Vagina (tissue), 2 donors: ENCODE measurements at places on chromosomes 6 and 20.

- DNase-seq: no peak
Observed at GRCh38 chr6:73537677-73538076, 16.8 kb upstream of the EEF1A1 start.

- DNase-seq: no peak
Observed at GRCh38 chr20:38452880-38453624, 17.9 kb upstream of the SNHG17 start.

DNA sequence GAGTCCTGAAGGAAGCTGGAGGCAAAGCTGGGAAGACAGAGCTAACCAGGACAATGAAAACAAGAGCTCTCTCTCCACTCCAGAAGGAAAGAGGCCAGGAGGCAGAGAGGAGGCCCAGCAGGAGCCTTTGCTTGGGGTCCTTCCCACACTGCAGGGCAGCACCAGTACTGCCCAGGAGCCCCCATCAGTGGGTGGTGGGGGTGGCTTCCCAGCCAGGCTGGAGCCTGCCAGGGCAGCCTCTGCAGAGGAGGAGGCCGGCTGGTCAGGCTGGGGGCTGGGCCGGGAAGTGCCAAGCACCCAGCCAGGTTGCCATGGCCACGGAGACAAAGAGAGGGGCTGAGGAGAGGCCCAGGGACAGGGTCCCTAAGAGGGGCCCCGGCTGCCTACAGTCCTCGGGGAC lies 33.4 kb downstream of the PREX1 start:
- no peak for DNase-seq

GRCh38 chr6:131951576-131952230 lies 531 bp upstream of the CCN2 start:
- no peak for DNase-seq

GRCh38 chr6:29696147-29697125 lies 15.5 kb upstream of the ZFP57 start:
- no peak for DNase-seq

- no peak for DNase-seq
Observed at GRCh38 chr20:17618673-17619013, 48.8 kb downstream of the DSTN start.

GRCh38 chr20:44494266-44494665 lies 18.6 kb downstream of the TTPAL start:
- DNase-seq: no peak

GRCh38 chr20:21125072-21125848 lies 622 bp upstream of the KIZ start:
- DNase-seq: no peak

- no peak for DNase-seq
Observed at GRCh38 chr6:131062241-131063027, 611 bp downstream of the EPB41L2 start.

- DNase-seq: no peak
Observed at GRCh38 chr6:31741815-31742214, 2.0 kb downstream of the MSH5 start.

DNA sequence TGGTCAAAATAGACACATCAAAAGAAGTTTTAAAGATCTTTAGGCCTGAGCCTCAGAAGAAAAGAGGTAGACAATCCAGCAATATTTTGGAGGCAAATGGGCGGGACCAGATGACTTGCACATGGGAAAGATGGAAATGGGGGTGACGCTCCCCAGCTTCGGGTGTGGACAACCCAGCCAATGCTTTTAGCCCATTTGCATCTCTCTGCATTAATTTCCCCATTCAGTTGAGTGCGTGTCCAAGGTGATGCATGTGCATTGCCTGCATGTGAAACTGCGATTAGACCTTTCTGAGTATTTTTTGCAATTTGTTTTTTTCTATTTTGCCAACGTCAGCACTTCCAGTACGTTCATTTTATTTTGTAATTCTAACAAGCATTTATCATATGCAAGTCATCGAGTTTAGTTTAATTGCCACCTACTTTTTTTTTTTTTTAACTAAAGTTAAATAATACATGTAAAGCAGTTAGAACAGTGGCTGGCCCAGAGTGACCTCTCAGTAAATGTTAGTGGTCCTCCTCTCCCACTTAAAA lies 24.2 kb downstream of the PDRG1 start:
- DNase-seq: no peak

GRCh38 chr6:19569563-19569962 lies 267.6 kb upstream of the ID4 start:
- no peak for DNase-seq

DNA sequence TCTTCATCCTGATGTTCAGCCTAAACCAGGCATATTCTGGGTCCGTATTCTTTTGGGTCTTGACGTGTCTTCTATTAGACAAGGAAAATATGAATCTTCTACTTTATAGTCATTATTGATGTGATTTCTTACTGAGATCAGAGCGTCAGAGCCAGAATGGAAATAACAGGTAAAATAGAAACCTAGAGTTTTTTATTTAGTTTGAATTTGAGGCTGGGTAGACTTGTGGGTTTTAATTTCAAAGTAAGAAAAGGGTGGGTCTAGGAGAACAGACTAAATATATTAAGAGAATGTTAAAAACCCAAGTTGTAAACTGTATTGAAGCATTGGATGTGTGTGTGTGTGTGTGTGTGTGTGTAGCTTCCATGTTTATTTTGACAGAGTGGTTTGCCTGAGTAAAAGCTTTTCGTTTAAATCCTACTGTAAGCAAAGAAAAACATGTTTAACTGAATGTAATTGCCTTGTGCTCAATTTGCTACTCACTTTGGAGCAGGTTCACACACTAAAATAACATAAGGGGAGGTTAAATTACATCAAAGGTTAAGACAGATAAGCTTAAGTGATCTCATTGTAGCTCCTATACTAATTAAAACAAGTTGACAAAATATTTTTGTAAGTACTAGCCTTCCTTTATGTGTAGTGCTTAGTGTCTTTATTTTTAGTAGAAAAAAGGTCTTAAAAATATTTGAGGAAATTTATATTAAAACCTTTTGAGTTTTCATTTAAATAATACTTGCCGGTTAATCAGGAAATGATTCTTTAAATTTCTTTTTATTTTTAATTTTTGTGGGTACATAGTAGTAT lies 17.4 kb downstream of the HECA start:
- no peak for DNase-seq

DNA sequence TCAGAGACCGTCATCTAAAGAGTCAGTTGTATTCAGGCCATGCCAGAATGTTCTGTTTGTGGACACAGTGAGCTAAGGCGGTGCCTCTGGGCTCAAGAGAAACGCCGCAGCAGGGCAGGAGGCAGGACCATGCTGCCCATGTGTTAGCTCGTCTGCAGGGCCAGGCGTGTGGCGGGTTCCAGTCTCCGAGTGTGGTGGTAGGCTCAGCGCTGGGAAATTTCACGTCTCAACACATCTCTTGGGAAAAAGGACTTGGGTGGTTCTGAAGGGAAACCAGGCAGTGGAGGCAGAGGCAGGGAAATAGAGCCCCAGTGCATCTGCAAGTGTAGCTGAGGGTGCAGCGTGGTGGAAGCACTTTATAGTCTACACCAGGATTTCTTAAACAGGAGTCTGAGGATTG lies 56.9 kb upstream of the TAGAP start:
- no peak for DNase-seq

DNA sequence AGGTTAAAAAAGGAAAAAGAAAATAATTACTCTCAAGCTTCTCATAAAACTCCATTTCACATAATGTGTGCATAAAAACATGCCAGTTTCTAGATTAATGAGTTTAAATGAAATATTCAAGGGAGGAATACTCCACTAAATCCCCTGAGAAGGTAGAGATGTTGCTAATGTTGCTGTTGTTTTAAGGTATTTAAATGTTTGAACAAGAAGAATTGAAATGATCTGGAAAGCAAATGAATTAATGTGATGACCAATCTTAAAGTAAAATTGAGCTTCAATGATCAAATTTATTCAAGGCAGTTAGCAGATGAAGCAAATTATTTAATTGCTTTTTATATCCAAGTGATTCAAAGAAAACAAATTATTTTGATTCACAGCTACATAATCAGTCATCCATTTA lies 804.4 kb downstream of the EYS start:
- no peak for DNase-seq

DNA sequence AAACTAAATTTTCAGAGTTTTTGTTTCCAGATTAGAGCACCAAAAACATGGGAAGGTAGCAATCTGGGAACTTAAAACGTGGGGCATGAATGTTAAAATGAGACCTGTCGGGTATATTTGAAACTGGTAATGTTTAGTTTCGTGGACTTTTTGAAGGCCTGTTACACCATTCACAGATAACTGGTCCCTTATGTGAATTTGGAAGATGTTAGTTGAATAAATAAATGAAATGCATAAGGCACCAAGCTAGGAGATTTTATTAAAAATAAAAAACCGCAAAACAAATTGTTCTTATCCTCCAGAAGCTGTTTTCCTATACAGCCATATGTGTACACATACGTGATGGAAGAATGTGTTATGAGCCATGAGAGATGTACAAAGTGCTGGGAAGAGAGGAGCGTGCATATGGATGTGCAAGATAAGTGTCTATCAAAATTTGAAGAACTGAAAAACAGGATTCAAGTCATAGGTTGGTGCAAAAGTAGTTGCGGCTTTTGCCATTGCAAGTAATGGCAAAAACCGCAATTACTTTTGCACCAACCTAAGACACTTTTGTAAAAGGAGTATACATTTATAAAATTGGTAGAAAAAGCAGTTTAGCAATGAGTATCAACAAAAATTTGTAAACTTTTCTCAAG lies 700 bp upstream of the MCUR1 start:
- no peak for DNase-seq

- DNase-seq: no peak
Observed at GRCh38 chr6:149476789-149477455, 7.9 kb downstream of the ZC3H12D start.

- DNase-seq: no peak
Observed at GRCh38 chr6:16104624-16105433, 24.1 kb upstream of the MYLIP start.

GRCh38 chr6:2562721-2563451 lies 187.8 kb downstream of the MYLK4 start:
- no peak for DNase-seq

- no peak for DNase-seq
Observed at GRCh38 chr6:167936051-167936450, 61.4 kb upstream of the KIF25 start.
